ENCODE measurements at places on chromosomes 5 and 9.

- DNase-seq = no peak
Observed at GRCh38 chr9:75120686-75121085, 32.4 kb downstream of the OSTF1 start.

- DNase-seq = no peak
Observed at GRCh38 chr9:125617087-125617486, 89.9 kb downstream of the MAPKAP1 start.

GRCh38 chr9:4936823-4937222 is 48.2 kb upstream of the JAK2 start:
- no peak for DNase-seq

GRCh38 chr9:13268469-13268868 is 11.0 kb downstream of the MPDZ start:
- no peak for DNase-seq

GRCh38 chr5:173839117-173839713 is 48.9 kb upstream of the CPEB4 start:
- no peak for DNase-seq
